Activated T-cell treated with anti-CD3 and anti-CD28 coated beads for 4 hours (primary cell): ENCODE measurements at places on chromosomes 13 and 19.

- DNase-seq = peak; percentile 22
Observed at GRCh38 chr19:41646589-41647204, 19.8 kb upstream of the CEACAM4 start.

GRCh38 chr19:45676851-45677263 is 8.8 kb downstream of the GIPR start:
- DNase-seq = peak; percentile 73

- DNase-seq = no peak
Observed at GRCh38 chr13:57644106-57644505, 12.6 kb downstream of the PCDH17 start.

DNA sequence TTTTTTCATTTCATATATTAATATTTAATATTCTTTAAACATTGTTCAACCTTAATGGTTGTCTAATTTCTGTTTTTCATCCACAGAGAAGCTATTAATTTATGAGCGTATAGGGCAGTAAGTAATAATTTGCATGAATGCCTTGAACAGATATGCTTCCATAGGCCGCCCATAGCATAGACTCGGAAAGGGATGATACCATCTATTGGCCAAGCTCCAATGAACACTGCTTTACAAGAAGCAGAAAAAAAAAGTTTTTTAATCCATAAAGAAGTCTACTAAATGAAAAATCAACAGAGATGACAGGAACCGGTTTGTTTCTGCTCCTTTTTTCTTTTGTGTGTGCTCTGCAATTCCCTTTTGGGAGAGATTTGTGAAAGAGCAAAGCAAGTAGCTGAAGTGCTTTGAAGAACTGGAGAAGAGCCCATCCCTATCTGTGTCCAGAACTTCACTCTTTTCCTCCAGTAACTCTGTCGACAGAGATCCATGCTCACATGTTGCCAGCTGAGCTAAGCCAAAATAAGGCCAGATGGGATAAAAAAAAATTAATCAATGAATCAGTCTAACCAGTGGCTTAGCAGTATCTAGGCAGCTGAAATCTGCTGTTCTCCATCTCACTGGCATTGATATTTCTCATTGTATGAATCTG is 215.9 kb upstream of the SOX21 start:
- DNase-seq = no peak

- DNase-seq = no peak
Observed at GRCh38 chr13:99067159-99067985, 89.5 kb upstream of the DOCK9 start.

- DNase-seq = no peak
Observed at GRCh38 chr19:21564406-21564805, 59.0 kb downstream of the ZNF429 start.

- no peak for DNase-seq
Observed at GRCh38 chr13:40681341-40682146, 15.1 kb upstream of the FOXO1 start.

- DNase-seq = no peak
Observed at GRCh38 chr13:27147530-27148170, 24.0 kb downstream of the USP12 start.

DNA sequence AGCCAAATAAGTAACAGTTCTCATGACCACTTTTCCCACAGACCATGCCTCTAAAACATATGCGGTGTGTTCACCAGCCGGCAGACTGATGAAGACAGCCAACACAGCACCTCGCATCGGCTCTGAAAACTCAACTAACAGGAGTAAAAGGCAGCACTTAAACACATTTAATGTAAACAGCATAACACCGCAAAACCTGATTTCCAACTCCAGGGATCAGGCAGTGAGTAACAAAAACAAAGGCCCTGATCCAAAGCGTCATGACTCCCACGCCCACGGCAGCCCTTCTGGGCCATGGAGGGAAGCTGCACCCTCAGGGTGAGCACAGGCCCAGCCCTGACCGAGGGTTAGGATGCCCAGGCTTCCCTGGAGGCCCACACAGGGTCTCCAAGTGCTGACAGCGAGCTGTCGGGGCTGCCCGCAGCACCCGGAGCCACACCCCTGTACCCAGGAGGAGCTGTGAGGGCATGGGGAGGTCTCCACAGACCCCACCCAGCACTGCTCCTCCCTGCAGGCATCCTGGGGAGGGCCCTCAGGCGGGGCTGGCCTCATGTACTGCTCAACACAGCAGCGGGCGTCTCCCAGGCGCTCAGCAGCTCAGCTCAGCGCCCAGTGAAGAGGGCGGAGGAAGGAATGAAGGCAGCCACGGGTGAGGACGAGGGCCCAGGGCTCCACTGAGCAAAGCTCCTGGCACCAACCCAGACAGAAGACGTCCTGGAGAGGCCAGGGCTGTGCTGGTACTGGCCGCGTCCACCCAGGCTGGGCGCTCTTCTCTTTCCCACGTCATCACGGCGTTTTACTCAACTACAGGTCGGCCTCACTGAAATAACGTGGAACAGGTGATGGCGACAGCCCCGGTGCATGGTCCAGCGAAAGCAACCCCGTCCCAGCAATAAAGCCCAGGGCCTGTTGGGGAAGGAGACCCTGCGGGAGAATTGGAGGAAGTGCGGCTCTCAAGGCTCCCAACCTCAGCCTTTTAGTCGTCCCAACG is 53.7 kb downstream of the RASA3 start:
- no peak for DNase-seq

DNA sequence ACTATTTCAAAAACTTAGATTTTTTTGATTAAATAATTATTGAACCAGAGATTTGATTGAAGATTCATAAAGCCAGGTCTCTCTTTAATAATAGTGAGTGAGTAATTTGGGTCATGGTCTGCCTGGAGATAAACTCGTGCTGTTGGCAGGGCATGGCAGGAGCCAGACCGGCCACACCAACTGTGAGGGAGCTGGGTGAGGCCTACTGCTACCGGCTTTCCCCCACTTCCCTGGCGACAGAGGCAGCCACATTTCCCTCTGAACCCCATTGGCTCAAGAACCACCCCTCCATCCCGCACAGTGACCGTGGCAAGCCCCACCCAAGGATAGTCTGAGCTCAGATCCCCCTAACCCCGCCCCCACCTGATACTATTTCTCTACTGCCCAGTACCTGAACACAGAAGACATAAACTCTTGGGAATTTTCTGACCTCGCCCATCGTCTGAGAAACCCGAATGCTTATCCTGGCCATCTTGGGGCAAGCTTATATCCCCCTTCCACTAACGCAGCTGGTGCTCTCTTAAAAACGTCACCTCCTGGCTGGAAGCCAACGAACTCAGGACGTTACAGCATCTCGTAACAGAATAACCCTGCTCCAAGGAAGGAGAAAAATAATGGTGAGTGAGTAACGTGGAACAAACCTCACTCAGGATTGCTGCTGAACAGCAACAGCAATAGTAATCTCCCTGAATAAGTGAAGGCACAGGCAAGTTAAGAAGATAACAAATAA is 627.6 kb upstream of the PCDH9 start:
- no peak for DNase-seq
